Stimulated activated naive CD8-positive, alpha-beta T cell treated with anti-CD3 and anti-CD28 coated beads, Interleukin-15, amount 100 ng/mL, for 72 hours (primary cell): ENCODE measurements at places on chromosomes 7 and 10.

DNA sequence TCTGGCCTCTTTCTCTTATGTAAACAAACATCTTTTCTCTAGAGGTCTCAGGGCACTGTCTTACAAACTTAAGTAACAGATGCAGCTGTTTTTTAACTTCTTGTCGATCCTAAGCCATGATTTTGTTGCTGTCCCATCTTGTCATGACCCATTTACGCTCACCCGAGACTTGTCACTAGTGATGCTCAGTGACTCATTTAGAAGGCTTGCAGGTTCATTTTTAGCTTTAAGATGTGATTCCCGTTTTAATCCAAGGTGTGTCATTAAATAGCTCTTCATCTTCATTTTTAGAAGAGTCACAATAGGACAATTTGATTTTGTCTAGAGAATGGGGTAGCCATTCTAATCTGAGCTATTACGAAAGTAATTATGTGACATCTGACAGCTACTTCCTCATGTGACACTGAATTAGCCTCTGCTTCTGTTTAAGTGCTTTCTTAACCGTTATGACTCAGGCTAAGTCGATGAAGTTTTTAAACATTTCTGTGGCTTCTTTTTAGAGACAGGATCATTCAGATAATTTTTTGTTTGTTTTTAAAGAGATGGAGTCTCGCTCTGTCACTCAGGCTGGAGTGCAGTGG lies 42.7 kb downstream of the SPDYE5 start:
- no peak for DNase-seq

- DNase-seq = no peak
These were observed 194.1 kb downstream of the EMX2 start for GRCh38 chr10:117736655-117737054.

DNA sequence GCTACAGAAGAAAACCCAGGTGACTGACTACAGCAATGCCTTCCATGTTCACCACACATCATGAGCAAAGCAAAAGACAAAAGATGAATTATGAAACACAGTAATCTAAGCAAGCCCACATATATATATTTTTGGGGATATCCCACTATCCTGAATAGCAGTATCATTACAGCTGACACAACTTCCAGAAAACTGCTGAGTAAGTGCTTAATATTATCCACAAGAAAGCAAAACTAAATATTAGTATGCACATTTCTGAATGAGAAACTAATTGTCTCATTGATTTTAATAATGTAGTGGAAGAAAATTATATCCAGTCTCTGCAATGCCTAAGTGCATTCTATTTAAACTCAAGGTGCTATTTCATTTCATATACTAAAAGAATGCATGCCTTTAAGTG lies 14.5 kb upstream of the SLC35G1 start:
- no peak for DNase-seq

DNA sequence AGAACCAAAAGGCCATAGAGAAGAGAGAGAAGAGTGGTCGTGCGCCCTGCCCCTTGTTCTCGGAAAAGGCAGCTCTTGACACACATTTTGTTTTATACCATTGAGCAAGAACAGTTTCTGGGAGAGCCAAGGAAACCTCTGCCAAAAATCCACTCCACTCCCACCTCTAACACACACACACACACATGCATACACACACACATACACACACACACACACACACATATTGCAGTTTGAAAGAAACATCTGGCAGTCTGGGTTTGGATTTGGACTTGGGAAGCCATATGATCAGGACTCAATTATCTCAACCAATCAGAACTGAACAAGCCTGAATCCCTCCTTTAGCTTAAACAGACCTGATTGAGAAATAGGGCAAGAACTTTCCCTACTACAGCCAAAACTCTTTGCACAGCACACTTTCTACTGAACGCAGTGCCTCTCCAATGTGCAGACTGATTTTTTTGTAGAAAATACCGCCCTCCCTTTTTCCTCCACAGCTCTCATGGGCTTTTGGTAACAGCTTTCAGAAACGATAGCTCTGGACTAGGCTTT lies 484.0 kb upstream of the ZWINT start:
- no peak for DNase-seq

DNA sequence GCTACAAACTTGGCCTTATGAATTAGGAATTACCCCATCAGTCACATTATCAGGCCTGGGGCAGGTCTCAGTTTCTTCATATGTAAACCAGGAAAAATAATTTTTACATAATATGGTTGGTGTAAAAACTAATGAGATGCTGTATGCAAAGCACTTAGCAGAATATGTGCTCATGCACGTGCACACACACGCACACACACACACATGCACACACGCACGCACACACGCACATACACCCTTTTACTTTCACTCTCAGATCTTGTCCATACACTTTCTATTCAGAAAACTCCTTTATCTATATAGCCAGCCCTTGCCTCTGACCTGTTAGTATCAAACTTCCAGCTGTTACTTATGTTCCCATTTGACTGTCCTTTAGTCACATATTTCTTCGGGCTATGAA lies 92.7 kb downstream of the CREB5 start:
- DNase-seq = no peak

DNA sequence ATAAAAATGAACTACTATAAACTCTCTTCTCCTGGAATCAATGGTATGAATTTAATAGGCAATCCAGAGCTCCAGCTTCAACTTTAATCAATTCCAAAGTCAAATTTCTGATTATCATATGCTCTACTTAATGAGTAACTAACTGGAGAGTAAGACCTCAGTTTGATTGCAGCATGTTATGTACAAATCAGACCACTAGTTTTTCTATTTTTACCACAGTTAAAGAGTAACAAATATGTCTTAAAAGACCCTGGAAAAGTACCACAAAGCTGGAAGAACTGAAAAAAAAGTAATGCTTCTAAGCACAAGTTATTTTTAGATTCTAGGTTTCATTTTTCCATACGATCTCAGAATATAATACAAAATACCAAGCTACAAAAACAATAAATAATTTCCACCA lies 56.0 kb upstream of the TNKS2 start:
- no peak for DNase-seq

- DNase-seq = peak; percentile 80
These were observed at the start of gene PPP3CB for GRCh38 chr10:73495884-73496674. Gene PPP3CB (minus strand): TSS chr10:73496024. CDS start chr10:73495889, 135 bp downstream.

DNA sequence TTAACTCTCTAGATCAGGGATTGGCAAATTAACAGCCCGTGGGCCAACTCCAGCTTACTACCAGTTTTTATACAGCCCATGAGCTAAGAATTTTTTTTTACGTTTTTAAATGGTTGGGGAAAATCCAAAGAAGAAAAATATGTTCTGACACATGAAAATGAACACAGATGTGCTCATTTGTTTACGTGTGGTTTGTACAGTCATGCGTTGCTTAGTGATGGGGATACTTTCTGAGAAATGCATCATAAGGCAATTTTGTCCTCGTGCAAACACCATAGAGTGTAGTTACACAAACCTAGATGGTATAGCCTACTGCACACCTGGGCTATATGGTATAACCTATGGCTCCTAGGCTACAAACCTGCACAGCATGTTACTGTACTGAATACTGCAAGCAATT lies 8.3 kb upstream of the SMKR1 start:
- DNase-seq = no peak

- DNase-seq = no peak
These were observed 43.3 kb downstream of the STAM start for GRCh38 chr10:17687117-17687831.

DNA sequence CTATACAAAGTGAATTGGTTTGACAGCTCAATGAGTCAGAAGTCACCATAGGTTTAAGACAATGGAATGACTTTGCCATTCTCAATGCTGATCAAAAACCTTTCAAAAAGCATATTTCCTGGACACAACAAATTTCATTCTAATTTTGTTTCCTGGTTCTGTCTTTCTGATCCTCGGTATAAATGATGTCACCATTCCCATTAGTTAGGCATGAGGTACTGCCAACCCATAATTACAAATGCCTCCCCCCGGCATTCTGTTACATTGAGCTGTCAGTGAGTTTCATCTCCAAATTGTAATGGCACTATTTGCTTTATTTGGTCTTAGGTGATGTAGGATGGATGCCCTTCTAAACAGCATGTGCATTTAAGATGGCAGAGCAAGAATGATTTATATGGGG lies 81.7 kb upstream of the NFE2L3 start:
- no peak for DNase-seq

GRCh38 chr7:101241015-101241363 lies 3.4 kb upstream of the CLDN15 start:
- no peak for DNase-seq

DNA sequence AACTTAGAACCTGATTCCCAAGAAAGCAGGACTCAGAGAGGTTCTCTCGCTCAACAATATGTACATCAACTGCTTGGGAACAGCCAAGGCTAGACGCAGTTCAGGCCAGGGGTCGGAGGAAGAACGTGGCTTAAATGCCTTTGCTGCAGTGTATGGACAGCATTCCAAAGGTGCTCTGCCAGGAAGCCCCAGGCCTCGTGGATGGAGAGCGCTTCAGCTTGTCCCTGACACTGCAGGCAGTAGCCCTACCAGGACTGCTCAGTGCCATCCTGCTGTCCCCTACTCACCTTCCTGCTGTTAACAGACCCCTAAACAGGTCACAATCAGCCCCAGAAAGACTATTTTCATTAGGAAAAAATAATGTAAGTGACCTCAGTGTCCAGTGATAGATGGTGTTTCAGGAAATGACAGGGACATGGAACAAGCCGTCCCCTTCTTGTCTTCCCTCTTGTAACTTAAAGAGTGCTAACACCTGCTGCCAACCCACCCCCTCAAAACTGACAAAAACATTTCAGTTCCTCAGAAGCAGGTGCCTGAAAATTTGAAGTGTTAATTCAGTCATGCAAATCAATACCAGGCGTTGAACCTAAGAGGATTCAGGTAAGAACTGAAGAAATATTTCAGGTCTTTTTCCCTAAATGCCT lies 16.5 kb downstream of the CREB3L2 start:
- no peak for DNase-seq

- no peak for DNase-seq
These were observed 49.1 kb upstream of the CDC14C start for GRCh38 chr7:48875045-48875916.

- DNase-seq = no peak
These were observed 22.4 kb downstream of the ZFAND2A start for GRCh38 chr7:1137517-1138167.

- DNase-seq = no peak
These were observed 483.9 kb downstream of the GRM8 start for GRCh38 chr7:126768836-126769235.

- no peak for DNase-seq
These were observed 1.9 kb upstream of the CALHM2 start for GRCh38 chr10:103454026-103454425.

DNA sequence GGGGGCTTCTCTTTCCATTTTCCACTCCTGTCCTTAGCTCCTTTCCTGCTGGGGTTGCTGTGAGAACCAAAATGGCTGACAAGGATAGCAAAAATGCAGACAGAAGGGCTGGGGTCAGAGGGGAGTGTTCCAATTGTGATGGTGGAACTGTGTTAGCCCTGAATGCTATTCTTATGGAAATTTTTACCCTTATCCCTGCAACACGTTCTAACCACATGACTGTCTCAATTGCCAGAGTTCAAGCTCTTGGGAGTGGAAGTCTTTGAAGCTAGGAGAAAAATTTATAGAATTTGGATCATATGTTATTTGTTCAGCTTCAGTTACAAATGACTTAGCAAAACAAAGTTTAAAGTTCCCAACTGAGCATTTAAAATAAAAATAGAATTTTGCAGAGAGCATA lies 134.1 kb downstream of the ADCYAP1R1 start:
- no peak for DNase-seq

DNA sequence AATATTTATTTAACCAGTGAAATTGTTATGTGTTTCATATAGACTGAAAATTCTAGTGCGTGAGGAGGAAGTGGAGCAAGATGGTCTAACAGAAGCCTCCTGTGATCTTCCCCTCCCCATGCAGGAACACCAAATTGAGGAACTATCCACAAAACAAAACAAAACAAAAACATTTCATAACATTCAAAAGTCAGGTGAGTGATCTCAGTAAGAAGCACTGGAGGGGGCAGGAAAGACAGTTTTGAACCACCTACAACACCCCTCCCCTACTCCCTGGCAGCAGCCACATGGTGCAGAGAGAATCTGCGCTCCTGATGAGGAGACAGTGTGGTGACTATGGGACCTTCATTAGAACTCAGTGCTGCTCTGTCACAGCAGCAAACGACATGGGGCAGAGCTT lies 221.9 kb upstream of the SEMA3C start:
- no peak for DNase-seq

DNA sequence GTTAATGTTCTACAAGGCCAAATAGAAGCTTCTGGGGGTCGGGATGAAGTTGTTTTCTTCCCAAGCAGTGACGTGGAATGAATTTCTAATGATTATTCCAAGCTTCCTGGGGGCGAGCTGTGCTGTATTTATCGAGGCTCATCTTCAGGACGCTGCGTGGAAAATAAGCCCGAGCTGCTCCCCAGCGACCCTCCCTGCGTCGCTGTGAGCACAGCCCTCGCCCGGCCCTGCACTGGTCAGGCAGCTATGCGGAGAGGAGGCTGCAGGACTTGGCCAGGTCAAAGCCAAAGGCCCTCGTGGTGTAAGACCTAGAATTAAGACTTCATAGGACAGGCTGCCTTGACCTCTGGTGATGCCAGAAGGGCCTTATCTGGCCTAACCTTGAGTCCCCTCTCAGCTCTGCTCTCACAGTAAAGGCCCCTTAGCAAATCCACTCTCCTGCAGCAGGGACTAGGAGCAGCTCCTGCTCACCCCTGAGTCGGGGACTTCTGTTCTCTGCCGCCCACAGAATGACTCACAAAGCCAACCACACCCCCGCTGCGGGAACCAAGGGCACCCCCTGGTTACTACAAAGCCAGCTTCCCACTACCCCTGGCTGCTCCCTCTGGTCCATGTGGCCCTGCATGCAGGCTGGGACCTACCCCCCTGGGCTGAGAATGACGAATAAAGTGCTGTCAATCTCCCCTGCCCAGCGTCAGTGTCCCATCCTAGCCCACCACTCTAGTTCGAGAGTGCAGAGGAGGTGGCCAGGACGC lies 501.6 kb downstream of the TCERG1L start:
- DNase-seq = no peak

- no peak for DNase-seq
These were observed 78.7 kb downstream of the FAM107B start for GRCh38 chr10:14695847-14696480.

DNA sequence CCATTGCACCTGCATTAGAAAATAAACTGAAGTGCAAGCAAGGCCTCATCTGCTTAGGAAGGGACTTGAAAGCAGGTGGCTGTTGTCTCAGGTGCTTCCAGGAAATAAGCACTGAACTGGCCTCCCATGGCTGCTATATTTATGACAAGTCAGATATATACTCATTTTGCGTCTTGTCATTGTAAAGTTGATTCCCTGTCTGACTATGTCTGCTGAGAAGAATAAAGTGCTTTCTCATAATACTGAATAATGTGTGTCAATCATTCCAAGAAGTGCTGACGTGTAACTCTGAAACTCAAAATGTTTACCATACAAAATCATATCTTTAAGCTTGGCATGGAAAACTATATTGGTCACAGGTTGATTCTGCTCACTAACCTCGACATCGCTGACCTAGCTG lies 44.9 kb upstream of the SVOPL start:
- DNase-seq = no peak
